ENCODE measurements at places on chromosomes 2 and 18.

GRCh38 chr2:217429981-217430500 is 570.2 kb upstream of the TNP1 start:
- DNase-seq: no peak

DNA sequence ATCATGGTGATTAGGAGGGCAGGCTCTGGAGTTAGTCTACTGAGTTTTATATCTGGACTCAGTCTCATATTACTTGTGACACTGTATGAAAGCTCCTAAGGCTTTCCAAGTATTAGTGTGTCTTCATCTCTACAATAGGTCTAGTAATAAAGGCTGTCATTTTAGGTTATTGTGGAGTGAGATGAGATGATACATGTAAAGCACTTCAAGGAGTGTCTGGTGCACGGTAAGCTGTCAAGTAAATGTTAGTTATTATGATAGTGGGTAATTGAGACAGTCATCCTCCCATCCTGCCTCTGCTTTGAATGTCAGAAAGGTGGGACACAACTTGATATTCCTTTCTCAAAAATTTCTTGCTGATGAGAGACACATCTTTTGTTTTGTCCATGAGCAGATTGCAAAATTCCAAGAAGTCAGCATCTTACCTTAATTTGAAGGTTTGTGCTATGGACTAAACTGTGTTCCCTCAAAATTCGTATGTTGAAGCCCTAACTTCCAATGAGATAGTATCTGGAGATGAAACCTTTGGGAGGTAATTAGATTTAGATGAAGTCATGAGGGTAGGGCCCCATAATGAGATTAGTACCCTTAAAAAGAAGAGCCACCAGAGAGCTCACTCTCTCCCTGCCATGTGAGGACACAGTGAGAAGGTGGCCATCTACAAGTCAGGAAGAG is 41.4 kb upstream of the UPP2 start:
- no peak for DNase-seq

DNA sequence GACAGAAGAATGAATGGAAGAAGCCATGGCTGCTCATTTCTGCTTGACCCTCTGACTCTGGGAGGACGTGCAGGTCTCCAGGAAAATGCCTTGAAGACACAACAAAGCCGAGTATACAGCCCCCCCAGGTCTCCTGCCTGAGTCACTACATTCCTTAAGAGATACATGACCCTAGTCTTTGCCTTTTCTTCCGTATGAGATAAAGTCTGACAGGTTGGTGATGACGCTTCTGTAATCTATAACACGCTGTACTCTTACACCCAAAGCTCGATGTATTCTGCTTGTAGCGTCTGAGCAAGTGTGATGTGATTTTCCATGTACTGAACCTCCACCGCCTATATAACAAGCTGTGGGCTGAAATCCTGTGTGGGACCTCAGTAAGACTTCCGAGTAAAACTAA is 77.3 kb downstream of the KCTD1 start:
- no peak for DNase-seq

DNA sequence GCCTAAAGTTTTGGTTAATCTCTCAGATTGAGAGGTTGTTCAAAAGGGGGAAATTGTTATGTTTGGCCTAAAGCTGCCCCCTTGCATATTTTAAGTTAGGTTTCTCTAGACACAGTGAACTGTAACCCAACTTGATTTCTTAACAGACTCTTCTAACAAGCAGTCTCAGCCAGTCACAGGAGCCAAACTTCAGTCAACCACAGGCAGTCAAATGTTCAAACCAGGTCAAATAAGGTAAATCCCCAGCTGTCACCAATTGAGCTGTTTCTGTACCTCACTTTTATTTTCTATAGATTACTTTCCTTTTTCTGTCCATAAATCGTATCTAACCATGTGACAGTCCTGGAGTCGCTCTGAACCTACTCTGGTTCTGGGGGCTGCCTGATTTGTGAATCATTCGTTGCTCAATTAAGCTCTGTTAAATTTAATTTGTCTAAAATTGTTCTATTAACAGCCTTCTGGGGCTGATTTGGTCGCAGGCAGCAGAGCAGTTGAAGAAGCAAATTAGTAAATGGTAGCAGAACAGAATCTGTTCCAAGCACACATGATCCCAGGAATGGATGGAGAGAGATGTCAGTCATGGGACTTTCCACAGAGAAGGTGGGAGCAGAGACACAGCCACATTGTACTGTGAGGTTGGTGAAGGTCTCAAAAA is 16.4 kb upstream of the NFU1 start:
- no peak for DNase-seq

GRCh38 chr18:44893966-44894365 is 213.3 kb downstream of the SETBP1 start:
- DNase-seq: no peak

DNA sequence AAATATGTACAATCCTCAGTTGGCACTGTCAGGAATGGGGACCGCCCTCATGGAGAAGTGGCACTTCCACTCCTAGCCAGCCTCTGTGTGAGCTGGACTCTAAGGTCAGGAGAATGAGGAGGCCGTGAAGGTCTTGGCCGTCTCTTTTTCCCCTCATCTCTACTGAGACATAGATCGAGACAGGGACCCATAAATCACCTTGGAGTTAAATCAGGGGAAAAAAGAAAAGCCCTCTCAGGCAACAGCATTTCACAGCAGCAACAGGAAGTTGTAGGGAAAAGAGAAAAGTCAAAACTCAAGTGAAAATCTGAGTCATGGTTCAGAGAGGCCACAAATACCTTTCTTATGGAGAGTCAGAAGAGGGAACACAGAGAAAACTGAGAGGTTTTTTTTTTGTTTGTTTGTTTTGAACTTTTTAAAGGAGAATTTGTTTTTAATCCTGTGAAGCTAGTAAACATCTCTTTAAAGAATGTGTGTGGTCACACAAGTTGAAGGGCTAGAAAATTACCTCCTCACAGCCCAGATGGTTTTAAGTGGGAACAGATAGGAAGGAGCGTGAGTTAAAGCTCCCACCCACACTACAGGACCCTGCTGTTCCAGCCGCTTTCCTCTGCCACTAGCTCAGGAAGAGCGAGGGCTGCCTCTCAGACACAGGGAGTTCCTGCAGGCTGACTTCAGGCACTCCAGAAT is 30.6 kb upstream of the CYP1B1 start:
- DNase-seq: no peak

- no peak for DNase-seq
Observed at GRCh38 chr2:71929482-71929772, 218.2 kb downstream of the CYP26B1 start.

- DNase-seq: no peak
Observed at GRCh38 chr2:231819447-231820042, 33.3 kb downstream of the COPS7B start.

DNA sequence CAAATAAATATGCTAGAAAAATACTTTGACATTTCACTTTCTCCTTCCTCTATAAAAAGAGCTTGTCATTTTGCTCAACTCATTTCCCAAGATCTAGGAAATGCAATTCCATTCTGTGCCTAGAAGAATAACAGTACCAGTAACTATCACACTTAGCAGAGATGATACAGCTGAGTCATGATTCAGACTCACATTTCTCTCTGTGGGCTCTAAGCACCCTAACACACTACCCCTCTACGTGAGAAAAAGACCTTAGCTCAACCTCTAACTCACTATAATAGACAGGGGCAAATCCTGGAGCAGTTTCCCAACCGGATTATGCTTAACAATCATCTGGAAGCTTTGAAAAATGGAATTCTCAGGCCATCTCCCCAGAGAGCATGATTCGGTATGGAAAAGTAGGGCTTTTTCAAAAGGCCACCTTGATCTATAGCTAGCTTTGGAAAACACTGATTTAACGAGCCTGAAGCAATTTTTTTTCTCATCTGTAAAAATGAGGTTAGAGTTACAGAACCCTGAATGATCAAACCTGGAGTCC is 1312.3 kb upstream of the PIK3C3 start:
- no peak for DNase-seq

DNA sequence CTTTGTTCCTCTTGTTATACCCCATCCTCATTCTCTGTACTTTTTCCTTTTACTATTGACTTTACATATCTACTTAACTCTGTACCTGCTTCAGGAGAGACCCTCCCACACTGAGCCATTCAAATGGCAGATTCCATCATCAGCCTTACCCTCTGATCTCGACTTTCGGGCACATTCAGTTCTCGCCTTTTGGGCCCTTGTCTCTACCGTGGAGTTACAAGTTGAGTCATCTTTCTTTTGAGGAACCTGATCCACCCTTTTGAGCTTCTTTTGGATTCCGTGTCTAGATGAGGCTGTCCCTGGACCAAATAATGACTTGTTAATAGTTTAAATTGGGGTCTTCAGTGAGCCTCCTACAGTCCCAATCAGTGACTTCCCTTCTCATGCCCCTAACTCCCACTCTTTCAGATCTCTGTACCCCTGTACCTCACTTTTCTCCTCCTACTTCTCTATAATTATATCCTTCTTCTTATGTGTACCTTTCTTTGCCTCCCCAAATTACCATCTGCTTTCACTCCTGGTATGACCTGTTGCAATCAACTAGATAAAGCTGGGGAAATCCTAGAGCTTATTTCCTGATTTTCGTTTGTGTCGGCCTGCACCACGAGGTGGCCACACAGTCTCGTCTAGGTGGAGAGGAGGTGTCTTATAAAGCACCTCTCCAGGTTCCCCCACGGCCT is 17.2 kb downstream of the SP110 start:
- peak; percentile 44 for DNase-seq

DNA sequence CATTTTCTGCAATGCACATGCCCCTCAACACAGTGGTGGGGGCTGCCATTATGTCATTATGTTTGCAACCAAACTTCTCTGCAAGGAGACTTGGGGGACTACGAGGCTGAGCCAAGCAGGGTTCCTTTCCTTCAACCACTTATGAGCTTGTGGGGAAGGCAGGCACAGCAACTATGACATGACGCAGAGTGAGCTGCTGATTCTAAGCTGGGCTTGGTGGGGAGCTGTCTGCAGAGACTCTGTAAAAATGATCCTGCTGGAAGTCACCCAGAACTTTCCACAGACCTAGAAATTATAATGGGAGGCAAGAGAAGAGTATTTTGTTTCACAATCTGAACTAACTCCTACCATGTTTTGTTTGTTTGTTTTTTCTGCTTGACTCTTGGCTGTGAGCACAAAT is 55.6 kb downstream of the INPP5D start:
- DNase-seq: no peak

DNA sequence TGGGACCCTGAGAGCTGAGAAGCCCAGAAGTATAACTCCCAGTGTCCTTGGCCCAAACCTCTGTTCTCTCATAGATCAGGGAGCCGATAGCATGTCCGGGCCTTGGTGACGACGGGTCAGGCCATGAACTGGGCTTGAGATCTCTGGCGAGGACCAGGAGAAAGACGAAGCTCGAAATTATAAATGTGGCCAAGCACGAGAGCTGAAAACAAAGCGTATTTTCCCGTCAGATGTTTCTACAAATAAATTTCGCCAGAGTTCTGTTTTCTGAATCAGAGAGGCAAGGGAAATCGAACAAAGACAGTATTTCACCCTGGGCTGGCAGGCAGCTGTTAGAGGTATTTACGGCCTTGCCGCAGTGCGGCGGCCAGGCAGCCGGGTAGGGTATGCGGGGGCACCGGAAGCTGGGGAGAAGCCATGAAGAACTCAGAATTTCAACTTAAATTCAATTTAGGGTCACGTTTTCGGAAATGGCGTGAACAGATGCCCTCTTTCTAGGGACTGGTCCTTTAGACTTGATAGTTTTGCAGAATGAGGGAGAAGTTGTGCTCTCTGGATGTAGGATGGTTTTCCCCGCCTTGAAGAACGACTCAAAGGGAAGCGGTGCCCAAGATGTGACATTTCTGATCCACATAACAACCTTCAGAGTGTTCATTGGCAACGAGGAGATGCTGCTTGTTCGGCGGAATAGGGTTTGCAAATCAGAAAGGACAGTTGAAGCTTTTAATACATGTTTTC is 9.6 kb downstream of the HOXD8 start:
- DNase-seq: no peak

GRCh38 chr2:231988179-231988866 is 26.8 kb downstream of the DIS3L2 start:
- DNase-seq: no peak

DNA sequence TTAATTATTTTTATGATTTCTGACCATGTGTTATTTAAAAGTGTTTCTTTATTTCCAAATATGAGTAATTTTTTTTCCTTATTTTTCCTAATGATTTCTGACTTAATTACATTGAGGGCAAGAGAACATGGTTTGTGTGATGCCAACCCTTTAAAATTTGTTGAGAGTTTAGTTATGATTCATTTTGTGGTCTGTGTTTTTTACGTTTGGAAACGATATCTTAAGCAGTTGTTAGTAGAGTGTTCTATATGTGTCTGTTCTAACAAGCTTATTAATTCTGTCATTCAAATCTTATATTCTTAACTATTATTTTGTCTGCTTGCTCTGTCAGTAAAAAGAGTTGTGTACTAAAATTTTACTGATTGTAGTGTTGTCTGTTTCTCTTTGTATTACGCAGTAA is 15.0 kb downstream of the NAB1 start:
- DNase-seq: no peak

DNA sequence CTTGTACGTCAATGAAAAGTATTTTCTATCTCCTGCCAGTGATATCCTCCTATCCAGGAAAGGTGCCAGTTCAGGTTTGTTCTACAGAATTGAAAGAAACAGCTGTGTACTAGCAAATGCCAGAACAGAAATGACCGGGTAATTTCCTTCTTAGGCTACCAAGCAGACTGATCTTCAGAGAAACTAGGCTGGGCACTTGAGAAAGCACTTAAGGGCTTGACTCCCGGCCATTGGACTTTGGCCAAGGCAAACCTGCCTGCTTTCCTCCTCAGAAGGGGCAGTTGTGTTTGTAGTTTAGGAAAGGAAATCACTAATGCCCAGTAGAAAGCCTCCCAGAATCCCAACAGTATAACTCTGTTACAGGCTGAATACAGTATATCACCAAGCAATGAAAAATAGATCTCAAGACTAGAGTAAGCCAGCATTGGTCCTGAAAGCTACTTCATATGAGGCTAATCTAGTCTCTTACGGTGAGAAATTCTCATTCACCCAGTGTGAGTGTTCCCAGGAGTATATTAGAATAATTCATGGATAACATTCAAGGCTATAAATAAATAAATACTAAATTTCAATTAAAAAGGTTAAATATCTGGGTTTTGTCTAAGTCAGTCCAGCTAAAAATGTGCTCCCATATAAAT is 43.0 kb upstream of the COL5A2 start:
- DNase-seq: no peak

- peak; percentile 52 for DNase-seq
Observed at GRCh38 chr2:37005118-37005868, 39.0 kb upstream of the STRN start.

DNA sequence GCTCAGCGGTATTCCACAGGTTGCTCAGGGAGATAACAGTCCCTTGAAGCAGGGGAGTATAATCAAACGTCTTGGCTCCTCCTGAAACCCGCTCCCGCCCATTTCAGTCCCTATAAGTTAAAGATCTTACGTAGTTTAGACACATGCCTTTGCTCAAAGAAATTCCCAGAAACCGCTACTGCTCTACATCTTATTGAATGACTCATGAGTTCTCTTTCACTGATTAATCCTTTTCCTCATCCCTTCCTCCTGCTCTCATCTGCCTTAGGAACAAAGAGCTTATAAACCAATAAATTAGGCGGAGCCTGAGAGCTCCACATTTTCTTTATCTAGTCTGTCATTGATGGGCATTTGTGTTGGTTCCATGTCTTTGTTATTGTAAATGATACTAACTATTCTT is 4.2 kb upstream of the SERPINB4 start:
- DNase-seq: no peak

Data from CD4-positive, alpha-beta T cell treated with Interleukin-17A for 1 hour (primary cell).